Tongue (tissue), 3 donors: ENCODE measurements at places on chromosomes 13 and 19. TPM values are rescaled to one million over a fixed set of nuclear protein-coding genes. Genes with fewer than 3 reads are reported as not detected.

The CEACAM1 gene
- 3.8 TPM for total RNA-seq

The SPRED3 gene
- total RNA-seq: 0.21 TPM

- DNase-seq: no peak
Measured at GRCh38 chr13:78732445-78733017, 73.6 kb upstream of the OBI1 start.

DNA sequence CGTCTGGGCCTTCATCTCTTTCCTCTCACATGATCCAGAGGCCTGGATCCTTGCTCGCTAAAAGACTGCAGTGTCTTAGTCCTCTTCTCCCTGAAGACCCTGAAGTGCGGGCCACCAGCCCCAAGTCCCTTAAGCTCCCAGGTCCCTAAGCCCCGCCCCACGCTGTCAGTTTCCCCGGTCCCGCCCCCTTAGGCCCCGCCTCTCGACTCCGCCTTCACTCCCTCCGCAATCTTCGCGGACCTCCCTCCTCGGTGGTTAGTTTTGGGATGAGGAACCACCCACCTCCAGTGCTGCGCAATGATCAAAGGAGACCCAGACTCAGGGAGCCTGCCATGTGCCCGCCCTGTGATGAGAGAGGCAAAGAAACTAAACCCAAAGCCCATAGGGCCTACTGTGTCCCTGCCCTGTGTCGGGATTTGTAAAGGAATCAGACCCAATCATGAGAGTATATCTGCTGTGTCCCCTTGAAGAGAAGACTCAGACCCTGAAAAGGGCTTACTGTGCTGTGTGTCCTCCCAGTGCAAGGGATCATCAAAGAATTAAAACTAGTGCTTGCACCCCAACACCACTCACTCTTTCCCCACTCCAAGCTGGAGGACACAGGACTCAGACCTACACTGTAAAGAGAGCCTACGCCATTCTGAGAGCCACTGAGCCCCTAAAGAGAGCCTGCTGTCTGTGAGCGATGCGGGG lies 3.0 kb upstream of the COX6B1 start:
- DNase-seq: peak; percentile 80

DNA sequence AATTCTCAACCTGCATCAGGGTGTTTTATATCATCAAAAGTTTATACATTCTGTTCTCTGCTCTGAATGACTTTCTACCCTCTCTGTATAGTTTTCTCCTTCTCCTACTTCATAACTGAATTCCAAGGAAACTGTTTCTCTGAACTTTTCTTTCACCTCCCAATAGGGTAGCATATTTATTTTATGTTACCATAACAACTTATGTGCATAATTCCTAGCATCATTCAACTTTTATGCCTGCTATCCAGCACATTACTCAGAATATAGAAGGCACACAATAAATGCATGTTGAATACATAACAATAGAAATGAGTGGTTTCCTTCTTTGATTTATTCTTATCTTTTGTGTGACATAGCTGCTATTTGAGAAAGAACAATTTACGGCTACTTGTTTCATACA lies 2385.0 kb downstream of the PCDH9 start:
- no peak for DNase-seq

DNA sequence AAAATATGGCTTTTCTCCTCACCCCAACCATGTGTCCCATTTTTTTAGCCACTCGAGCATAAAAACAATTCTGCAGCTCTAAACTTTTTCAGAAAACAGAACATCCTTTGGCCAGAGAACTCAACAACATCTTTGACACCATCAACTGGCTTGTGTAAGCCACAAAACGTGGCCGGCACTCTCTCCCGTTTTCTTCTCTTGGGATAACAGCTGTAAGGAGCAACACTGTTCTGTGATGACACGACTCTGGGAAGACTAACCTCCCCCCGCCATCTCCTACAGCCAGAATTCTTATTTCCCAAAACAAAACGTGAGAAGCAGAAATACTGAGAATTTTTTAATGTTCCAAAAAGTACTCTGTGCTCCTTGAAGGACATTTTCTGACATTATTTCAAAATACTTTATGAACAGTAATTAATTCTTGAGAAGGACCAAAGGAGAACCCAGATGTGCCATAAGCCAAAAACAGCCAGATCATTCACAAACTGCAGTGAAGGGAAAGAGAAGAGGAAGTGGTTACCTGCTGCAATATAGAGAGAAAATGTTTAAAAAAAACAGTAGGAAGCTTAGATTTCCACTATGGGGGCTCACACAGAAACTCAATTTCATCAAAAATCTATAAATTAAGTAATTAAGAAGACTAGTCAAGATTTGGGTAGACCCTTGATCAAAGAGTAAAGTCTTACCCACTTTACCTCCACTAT lies 25.8 kb downstream of the COL4A1 start:
- peak; percentile 64 for DNase-seq

DNA sequence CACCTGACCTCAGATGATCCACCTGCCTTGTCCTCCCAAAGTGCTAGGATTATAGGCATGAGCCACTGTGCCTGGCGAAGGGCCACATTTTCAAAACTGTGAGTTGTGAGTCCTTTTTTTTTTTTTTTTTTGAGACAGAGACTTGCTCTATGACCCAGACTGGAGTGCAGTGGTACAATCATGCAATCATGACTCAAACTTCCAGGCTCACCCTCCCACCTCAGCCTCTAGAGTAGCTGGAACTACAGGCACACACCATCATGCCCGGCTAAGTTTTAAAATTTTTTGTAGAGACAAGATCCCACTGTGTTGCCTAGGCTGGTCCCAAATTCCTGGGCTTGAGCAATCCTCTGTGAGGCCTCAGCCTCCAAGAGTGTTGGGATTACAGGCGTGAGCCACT lies 3.8 kb upstream of the MYPOP start:
- no peak for DNase-seq

DNA sequence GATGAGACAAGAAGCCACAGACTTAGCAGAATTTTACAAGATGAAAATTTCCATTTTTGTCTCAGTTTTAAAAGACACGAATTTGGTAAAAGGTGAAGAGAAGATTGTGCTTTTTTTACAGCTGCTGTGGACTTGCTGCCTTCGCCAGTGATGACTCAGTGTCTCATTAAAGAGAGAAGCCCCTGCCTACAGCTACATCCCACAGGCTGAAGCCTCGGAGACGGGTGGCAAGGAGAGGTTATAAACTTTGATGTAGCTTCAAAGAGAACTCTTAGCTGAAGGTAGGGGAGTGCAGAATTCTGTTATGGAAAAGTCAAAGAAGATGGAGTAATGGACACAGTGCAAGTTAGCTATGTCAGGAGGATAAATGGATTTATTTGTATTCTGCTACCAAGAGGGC lies 683.4 kb upstream of the ARGLU1 start:
- DNase-seq: no peak

The FAM98C gene
- 7.2 TPM for total RNA-seq

DNA sequence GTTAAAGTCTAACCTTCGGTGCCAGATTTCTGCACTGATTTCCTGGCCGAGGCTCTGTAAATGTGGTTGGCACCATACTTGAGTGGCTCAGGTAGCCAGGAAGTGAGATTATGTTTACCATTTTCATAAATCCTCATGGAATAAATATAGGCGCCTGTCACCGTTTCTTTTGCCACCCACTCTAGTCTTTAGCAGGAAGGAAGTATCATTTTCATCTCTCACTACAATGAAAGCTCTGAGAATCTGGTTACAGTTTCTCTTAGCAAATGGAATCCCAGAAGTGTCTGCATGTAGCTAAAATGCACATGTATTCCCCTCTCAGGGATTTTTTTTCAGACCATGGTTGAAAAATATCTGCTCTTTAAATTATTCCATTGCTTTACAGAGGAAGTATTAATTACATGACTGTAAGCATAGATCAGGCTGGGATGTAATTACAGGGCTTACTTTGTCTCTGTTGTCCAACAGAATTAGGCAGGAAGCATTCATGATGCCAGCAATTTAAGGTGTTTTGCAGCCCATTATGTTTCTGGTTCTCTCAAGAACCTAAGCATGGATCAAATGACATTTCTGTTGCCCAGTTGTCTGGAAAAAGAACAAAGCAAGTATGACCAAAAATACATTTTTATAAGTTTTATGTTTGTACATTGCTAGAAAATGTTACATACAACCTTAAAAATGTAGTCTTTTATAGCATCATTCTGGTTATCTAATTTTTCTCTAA lies 221.7 kb upstream of the SPRY2 start:
- DNase-seq: peak; percentile 69

DNA sequence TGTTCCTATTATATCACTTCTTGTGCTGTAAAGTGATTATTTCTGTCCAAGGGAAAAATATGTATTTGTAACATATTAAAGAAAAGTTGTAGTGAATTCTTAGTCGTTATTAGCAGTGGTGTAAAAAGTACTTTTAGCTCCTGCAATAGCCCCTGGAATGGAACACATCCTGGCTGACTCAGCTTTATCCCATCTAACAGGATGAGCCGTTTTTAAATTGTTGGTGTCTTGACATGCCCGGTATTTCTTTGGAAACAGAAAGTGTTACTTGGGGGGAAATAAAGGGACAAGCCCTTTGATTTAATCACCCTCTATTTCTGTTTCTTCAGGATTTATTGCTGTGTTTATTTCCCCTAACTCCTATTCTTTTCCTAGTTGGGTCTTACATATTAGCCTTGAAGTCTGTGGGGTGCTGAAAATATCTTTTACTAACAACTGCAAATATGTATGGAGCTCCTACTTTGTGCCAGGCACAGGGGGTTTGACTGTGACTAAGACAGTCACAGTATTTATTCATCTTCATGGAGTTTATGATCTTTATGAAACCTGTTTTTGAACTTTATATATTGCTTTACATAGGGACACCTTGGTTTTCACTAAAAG lies 17.9 kb downstream of the COG3 start:
- DNase-seq: peak; percentile 26

The C19orf25 gene
- total RNA-seq: 14.6 TPM
